Uterus (tissue), 4 donors: ENCODE measurements at places on chromosomes 2 and 18.
A peak's percentile ranks its signal among the peaks of the same experiment; 100 is the strongest.

- H3K27me3 ChIP-seq = no peaks in the 10 kb centered on the region
- DNase-seq = peak; percentile 36
- H3K4me1 ChIP-seq = no peaks in the 10 kb centered on the region
Observed at GRCh38 chr2:47299555-47299954, 103.4 kb upstream of the MSH2 start.

GRCh38 chr2:64462940-64463700 lies 9.2 kb downstream of the LGALSL start:
- H3K27me3 ChIP-seq = no peaks in the 10 kb centered on the region
- no peaks in the 10 kb centered on the region for H3K36me3 ChIP-seq
- H3K4me1 ChIP-seq = no peaks in the 10 kb centered on the region
- no peak overlapping the region for H3K27ac ChIP-seq

GRCh38 chr2:142286618-142287017 lies 155.8 kb upstream of the LRP1B start:
- H3K4me1 ChIP-seq = no peaks in the 10 kb centered on the region
- no peak overlapping the region for H3K27ac ChIP-seq
- no peaks in the 10 kb centered on the region for H3K36me3 ChIP-seq

GRCh38 chr2:190929919-190930318 lies 49.3 kb downstream of the GLS start:
- no peak overlapping the region for H3K27ac ChIP-seq
- no peaks in the 10 kb centered on the region for H3K27me3 ChIP-seq
- no peak overlapping the region for H3K4me3 ChIP-seq
- DNase-seq = no peak

- H3K4me1 ChIP-seq = no peaks in the 10 kb centered on the region
- no peak for DNase-seq
- H3K4me3 ChIP-seq = no peak overlapping the region
- H3K27me3 ChIP-seq = no peaks in the 10 kb centered on the region
- H3K36me3 ChIP-seq = no peaks in the 10 kb centered on the region
Observed at GRCh38 chr2:17680119-17680518, 73.5 kb downstream of the SMC6 start.

DNA sequence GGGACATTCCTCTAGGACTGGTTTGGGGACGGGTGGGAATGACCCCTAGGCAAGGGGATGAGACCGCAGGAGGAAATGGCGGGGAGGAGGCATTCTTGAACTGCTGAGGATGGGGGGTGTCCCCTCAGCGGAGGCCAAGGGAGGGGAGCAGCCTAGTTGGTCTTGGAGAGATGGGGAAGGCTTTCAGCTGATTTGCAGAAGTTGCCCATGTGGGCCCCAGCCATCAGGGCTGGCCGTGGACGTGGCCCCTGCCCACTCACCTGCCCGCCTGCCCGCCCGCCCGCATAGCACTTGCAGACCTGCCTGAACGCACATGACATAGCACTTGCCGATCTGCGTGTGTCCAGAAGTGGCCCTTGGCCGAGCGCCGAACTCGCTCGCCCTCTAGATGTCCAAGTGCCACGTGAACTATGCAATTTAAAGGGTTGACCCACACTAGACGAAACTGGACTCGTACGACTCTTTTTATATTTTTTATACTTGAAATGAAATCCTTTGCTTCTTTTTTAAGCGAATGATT lies 4.9 kb downstream of the INHBB start:
- no peak overlapping the region for H3K4me3 ChIP-seq
- H3K27me3 ChIP-seq = no peaks in the 10 kb centered on the region
- no peaks in the 10 kb centered on the region for H3K4me1 ChIP-seq
- no peaks in the 10 kb centered on the region for H3K36me3 ChIP-seq
- no peak for DNase-seq

GRCh38 chr2:135948141-135948540 lies 37.3 kb downstream of the DARS1 start:
- no peak overlapping the region for H3K27ac ChIP-seq
- H3K4me3 ChIP-seq = no peak overlapping the region
- H3K4me1 ChIP-seq = no peaks in the 10 kb centered on the region
- DNase-seq = no peak
- H3K36me3 ChIP-seq = no peaks in the 10 kb centered on the region

DNA sequence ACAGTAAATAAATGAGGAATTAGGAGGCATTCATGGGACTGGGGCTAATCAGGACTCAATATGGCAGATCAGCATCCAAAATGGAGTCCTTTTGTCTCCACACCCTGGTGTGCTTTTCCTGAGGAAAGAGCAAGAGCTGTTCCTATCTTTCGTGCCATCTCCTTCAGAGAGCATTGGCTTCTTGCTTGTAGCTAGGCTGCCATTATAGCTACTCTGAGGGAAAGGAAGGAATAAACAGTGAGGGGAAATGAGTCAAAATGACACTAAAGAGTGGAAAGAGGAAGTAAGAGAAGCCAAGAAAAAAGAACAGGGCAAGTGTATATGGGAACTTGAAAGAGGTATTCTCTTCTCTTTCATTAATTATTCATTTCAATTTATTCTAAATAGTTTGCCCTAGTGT lies 8.4 kb upstream of the NMI start:
- no peak overlapping the region for H3K4me3 ChIP-seq
- no peak for DNase-seq
- no peaks in the 10 kb centered on the region for H3K27me3 ChIP-seq

DNA sequence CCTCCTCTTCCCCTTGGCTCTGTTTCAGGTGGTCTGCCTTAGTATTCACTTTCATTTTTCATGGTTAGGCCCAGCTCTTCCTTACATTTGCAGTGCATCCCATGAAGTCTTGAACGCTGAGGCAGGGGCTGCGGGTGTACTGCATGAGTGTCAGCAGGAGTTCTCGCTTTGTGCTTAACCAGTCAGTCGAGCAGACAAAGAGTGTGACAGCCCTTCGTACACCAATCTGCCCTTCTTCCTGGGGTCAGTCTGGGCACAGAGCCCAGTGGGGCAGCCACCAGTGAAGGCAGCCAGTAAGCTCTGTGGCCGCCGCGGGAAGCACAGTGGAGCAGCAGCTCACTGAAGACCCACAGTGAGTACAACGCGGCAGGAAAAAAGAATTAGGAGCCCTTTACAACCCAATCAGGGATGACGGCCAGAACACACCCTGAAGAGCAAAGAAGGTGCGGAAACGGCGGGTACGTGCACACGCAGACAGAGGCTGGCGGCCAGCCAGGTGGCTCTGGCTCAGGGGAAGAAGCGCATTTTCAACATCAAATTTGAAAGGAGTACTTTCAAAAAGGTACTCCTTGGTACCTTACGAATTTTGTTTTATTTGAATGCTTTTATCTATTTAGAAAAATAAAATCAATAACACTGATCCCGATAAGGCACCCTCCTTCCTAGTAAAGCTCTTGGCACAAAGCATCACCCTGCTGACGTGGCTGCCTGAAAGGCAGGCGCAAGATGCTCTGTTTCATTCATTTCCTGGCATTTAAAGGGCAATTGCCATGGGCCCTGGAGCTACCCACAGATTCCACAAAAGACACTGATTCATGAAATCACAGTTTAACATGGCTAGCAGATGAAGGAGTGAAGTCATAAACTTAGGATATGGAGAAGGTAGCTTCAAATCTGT lies 47.0 kb upstream of the SEMA4C start:
- no peak overlapping the region for H3K27ac ChIP-seq
- no peaks in the 10 kb centered on the region for H3K27me3 ChIP-seq
- DNase-seq = no peak
- H3K4me3 ChIP-seq = no peak overlapping the region

- H3K36me3 ChIP-seq = no peaks in the 10 kb centered on the region
- no peaks in the 10 kb centered on the region for H3K27me3 ChIP-seq
- H3K4me3 ChIP-seq = no peak overlapping the region
Observed at GRCh38 chr18:686339-687111, 25.9 kb downstream of the ENOSF1 start.

- no peaks in the 10 kb centered on the region for H3K36me3 ChIP-seq
- no peak overlapping the region for H3K4me3 ChIP-seq
- H3K27me3 ChIP-seq = no peaks in the 10 kb centered on the region
- peak; percentile 37 for DNase-seq
- no peak overlapping the region for H3K27ac ChIP-seq
- no peaks in the 10 kb centered on the region for H3K4me1 ChIP-seq
Observed at GRCh38 chr2:22355816-22356433, 1029.1 kb upstream of the KLHL29 start.

GRCh38 chr2:227411320-227411989 lies 23.7 kb upstream of the SCYGR1 start:
- no peaks in the 10 kb centered on the region for H3K4me1 ChIP-seq
- no peak overlapping the region for H3K4me3 ChIP-seq
- no peaks in the 10 kb centered on the region for H3K27me3 ChIP-seq
- DNase-seq = no peak
- no peak overlapping the region for H3K27ac ChIP-seq
